ENCODE measurements at places on chromosomes 7 and 10.

DNA sequence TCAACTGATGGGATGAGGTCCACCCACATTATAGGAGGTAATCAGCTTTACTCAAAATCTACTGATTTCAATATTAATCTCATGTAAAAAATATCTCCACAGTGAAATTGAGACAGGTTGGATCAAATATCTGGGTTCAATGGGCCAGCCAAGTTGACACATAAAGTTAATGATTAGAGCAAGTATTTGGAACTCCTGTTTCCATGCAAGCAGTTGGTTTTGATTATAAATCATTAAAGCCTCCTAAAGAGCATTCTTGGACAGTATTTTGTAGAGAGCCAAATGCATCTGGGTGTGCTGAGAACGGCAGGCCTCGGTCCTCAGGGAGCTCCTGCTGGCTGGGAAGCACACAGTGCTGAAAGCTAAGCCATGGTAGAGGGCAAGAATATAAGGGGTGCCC is 126.9 kb upstream of the BTBD16 start:
- DNase-seq = no peak

DNA sequence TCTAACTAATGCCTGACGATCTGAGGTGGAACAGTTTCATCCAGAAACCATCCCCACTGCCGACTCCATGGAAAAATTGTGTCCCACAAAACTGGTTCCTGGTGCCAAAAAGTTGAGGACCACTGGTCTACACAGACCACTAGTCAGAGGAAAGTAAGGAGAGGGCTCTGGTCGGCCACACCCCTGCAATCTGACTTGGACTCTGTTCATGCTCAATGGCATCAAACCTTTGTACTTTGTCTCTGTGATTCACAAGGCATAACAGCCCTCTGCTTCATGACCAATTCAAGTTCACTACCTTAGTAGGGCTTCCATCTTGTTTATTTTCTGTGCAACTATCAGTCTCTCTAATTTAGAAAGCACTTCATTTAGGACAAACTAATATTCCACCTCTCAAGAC is 1.8 kb downstream of the TUBAL3 start:
- no peak for DNase-seq

DNA sequence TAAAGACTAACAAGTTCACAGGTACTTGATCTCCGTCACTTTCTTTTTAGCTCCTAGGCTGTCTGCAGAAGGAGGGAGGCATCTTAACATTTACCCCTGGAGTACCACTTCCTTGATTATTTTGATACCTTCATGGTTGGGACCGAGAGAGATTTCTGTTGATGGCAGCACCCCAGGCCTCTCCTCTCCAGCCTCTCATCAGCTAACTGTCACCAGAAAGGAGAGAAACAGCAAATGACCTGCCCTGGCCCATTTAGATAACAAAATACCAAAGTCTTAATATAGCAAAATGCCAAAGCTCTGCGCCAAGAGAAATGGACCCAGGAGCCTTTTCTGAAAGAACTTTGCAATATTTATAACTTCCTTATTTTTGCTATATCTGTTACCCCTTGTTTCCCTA is 30.0 kb upstream of the KLHL7 start:
- no peak for DNase-seq

DNA sequence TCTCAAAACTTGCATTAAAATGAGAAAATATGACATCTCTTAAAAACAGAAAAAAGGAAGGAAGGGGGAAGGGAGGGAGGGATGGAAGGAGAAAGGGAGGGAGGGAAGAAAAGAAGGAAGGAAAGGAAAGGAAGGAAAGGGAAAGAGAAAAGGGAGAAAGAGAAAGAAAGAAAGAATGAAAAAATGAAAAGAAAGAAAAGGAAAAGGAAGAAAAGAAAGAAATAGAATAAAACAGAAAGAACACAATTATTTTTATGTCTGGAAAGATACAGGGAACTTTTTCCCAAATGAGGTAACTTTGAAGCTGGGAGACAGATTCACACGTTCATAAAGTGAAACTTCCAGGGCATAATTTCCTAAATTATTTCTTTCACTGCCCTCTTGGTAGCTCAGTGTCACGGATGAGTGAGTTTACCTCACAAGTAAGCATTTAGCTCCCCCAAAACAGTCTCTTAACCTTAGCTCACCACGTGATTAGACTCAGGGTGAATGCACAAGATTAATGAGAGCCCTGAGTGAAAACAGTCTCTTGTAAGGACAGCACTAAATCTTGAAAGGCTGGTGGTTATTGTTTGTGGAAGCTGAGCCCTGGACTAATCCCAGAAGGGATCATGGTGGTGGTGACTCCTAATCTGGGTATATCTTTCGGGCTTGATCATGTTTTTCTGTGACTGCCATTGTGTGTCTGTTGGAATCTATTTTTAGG is 74.1 kb upstream of the HDAC9 start:
- DNase-seq = peak; percentile 4

GRCh38 chr10:3748484-3748883 is 36.5 kb downstream of the KLF6 start:
- DNase-seq = no peak

- DNase-seq = no peak
Observed at GRCh38 chr7:1572111-1572822, 2.4 kb upstream of the PSMG3 start.

- no peak for DNase-seq
Observed at GRCh38 chr10:61669849-61670248, 7.1 kb downstream of the CABCOCO1 start.

- no peak for DNase-seq
Observed at GRCh38 chr7:151832656-151833055, 44.3 kb downstream of the PRKAG2 start.

DNA sequence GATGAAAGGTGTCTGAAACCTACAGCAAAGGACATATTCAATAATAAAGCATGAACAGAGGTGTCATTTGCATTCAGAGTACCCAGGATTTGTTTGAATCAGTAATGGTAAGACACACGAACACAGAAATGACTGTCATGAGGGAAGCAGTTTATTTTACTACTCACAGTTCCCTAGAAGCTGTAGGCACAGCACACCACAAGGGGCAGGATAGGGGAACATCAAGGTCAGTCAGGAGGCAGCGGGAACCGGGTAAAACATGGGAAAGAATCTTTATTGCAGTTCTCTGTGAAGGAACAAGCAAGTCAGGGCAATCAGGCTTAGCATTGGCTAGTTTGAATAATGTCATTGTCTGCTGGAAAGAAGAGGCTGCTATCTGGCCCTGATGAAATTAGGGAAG is 70.2 kb upstream of the PDSS1 start:
- DNase-seq = no peak

- no peak for DNase-seq
Observed at GRCh38 chr10:86254526-86255174, 111.9 kb downstream of the GRID1 start.

DNA sequence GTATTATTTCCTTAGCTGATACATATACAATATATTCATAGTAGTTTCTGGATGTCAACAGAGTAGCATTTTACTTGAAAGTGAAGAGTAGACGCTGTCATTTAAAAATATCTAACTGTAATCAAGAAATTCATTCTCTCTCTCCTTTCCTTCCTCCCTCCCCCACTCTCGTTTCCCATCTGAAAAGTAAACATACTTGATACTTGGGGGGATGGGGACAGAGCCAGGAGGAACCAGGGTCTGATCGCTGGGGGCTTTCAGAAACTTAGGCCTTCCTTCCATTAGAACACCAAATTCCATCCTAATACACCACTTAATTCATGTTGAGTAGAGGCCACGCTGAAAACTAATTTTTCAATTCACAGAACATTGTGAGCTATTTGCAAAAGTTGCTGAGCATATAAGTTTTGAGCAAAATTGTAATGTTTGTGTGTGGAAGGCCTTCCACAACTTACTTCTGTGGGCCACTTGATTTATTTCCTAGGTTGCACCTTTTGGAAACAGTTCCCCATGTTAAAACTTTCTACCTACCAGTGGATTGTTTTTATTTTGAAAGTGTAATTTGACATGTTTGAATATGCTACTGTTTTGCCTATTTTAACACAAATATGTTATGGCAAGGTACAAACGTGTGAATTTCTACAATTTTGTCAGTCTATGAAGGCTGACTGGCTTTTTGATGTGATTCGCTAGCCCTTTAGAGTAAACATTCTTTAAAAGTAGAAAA is 35.2 kb downstream of the CNPY1 start:
- DNase-seq = no peak

- no peak for DNase-seq
Observed at GRCh38 chr10:76555067-76555670, 1082.4 kb downstream of the KCNMA1 start.

DNA sequence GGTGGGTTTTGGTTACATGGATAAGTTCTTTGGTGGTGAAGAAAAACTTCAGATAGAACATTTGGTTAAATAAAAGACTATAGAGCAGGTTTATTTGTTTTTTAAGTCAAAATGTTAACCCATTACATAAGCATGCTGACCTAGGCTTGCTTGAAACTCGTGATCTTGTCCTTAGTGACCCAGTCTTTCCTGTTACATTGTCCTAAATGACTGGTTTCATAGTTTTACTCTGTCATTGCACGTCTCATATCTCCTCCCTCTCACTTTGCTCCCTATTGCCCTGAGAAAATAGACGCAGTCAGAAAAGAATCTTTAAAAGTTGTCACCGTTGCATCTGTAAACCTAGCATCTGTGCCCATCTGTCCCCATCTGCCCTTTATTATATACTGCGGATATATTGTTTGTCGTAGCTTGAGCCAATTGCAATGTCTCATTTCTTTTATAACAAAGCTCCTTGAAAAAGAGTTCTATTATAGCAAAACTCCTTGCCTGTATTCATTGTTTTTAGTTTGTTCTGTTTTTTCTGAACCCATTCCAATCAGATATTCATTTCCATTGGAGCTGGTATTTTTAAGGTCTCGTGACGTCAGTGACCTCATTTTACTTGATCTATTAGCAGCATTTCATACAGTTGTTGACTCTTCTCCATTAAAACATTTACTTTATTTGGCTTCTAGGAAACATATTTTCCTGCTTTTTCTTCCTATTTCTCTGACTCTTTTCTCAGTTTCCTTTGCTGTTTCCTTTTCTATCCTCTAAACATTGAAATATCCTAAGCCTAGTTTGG is 57.3 kb downstream of the HELLS start:
- no peak for DNase-seq

DNA sequence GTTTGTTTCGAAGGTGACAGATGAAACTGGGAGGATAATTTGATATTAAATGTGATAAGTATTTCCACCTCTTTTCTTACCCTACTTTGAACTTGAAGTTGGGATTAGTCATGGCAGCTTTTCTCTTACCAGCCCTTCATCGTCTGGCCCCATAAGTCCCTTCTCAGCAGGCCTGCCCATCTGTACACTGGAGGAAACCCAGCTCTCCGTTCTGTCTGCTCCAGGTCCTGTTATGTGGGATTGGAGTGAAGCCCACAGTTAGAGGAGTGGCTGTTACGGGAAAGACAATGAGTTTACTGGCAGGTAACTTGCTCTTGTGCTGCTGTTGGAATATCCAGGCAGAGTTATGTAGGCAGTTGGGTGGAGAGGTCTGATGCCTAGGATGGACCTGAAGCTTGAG is 127.3 kb downstream of the CAMK1D start:
- no peak for DNase-seq

GRCh38 chr7:625376-625971 is 101.0 kb upstream of the DNAAF5 start:
- no peak for DNase-seq

DNA sequence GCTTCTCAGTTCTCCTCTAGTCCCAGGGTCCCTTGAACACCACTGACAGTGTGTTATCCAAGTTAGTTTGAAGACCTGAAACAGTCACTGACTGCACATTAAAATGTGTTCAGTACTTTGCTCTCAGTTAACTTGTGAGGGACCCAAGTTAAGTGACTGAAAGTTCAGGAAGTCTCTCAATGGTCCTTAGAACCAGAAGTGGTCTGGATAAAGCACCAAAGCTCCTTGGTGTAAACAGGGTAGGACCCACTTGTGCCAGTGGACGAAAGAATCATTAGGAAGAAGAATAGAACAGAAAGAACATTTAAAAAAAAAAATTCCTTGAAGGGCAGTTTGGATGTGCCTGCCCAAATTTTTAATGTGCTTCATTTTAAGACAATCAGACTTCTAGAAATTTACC is 45.1 kb downstream of the NOD1 start:
- DNase-seq = no peak

DNA sequence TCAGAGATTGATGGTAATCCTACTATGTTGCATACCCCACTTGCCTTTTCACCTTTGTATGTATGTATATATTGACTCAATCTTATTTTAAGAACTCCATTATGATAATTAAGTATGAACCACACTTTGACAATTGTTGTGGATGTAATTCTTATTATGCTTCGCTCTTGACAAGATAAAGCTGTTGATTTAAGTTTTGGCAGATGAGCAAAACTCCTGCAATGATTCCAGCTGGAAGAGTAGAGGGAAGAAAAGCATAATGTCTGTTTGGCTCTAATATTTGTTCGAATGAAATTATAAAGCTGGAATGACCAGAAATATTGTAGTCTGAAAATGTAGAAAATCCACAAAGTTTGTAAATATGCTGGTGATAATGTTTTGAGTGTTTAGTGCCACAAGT is 83.8 kb upstream of the AKR1E2 start:
- DNase-seq = no peak

GRCh38 chr10:101570428-101571270 is 17.4 kb downstream of the POLL start:
- no peak for DNase-seq

GRCh38 chr7:19094598-19095352 is 22.7 kb downstream of the TWIST1 start:
- DNase-seq = no peak

GRCh38 chr7:20647908-20648776 is 32.7 kb downstream of the ABCB5 start:
- peak; percentile 10 for DNase-seq

- no peak for DNase-seq
Observed at GRCh38 chr7:31093282-31093681, 41.2 kb downstream of the ADCYAP1R1 start.

- DNase-seq = peak; percentile 70
Observed at GRCh38 chr10:49407552-49408137, 11.8 kb upstream of the DRGX start.

GRCh38 chr10:78225594-78225993 is 191.9 kb downstream of the RPS24 start:
- no peak for DNase-seq

- DNase-seq = no peak
Observed at GRCh38 chr10:98980353-98980752, 255.3 kb downstream of the HPSE2 start.

GRCh38 chr7:43960933-43961332 is 34.7 kb downstream of the UBE2D4 start:
- DNase-seq = no peak

DNA sequence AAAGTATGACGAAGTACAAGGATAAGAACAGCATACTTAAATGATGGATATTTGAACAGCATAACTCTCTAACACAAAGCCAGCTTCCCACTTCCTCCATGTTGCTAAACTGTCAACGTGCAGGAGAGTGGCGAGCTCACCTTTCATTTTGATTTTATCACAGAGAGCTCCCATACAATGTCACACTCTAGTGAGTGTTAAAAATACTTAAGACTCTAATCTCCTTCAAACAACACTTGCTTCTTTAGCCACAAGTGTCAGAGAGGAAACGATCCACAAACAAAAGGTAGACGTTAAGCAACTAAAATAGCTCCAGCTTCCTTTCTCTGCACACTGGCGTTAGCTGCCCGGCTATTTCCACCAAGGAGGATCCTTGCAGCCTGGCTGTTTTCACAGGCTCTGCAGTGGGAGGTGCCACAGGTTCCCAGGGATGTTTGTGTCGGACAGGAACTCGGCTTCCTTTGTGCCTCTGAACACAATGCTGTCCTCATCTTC is 194.6 kb downstream of the COBL start:
- DNase-seq = peak; percentile 7
